ENCODE measurements at places on chromosomes 13 and 19.

GRCh38 chr19:10648360-10648759 lies 5.8 kb upstream of the ILF3 start:
- DNase-seq, result no peak

- DNase-seq, result no peak
These were observed 20.7 kb downstream of the LIG1 start for GRCh38 chr19:48149430-48149829.

DNA sequence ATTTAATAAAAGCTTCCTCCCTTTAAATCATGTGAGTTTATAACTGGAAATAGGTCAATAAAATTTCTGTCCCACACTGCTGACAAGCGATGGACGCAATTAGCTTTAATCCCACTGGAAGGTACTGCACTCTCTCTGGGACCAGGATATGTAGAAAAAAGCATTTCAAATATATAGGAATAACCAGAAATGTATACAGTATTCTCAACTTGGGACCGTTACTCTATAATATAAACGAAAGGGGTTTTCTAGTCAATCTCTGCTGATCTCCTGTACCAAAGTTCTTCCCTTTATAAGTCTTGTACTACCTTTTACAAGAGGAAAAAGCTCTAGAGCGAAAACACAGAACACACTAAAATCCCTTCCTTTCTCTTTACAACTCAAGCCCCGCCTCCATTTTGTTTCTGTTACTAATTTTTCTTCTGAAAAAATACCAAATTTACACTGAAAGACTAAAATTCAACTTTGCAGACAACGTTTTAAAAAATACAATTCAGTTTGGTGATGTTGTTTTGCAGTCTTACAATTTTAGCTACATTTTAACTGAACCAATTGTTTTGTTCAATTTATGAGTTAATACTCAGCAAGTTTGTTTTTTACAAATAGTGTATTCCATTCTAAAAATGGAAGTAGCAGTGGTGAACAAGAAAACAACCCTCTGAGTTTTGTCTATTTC lies 1.7 kb upstream of the USPL1 start:
- DNase-seq, result no peak

DNA sequence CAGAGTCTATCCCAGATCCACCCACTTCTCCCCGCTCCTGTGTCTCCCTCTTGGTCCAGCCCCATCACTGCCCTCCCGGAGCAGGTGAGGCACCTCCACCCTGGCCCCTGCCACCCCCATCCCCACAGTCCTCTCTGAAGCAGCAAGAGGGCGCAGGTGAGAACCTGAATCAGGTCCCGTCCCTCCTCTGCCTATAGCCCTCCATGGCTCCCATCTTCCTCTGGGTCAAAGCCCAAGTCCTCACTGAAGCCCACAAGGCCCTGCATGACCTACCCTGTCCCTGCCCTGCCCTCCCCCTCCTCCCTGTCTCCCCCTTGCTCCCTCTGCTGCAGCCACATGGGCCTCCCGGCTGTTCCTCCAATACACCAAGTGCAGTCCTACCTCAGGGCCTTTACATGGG lies 10.8 kb upstream of the ZNRF4 start:
- no peak for DNase-seq

DNA sequence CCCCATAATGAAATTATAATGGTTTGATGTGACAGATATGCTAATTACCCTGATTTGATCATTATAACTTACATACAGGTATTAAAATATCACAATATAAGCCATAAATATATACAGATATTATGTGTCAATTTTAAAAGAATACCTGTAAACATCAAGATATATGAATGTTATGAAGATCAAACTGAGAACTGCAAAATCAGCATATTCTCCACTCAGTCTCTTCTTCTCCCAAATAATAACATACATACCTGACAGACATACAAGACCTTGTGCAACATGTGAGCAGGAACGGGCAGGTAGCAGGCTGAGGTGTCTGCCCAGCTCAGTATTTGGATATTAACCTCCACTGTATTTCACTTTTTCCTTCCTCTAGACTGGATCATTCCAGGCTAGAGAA lies 547.2 kb downstream of the UQCRFS1 start:
- no peak for DNase-seq

- no peak for DNase-seq
These were observed 49.2 kb downstream of the KLF5 start for GRCh38 chr13:73107970-73108369.

- no peak for DNase-seq
These were observed 6.5 kb downstream of the KCNN4 start for GRCh38 chr19:43774103-43774939.

DNA sequence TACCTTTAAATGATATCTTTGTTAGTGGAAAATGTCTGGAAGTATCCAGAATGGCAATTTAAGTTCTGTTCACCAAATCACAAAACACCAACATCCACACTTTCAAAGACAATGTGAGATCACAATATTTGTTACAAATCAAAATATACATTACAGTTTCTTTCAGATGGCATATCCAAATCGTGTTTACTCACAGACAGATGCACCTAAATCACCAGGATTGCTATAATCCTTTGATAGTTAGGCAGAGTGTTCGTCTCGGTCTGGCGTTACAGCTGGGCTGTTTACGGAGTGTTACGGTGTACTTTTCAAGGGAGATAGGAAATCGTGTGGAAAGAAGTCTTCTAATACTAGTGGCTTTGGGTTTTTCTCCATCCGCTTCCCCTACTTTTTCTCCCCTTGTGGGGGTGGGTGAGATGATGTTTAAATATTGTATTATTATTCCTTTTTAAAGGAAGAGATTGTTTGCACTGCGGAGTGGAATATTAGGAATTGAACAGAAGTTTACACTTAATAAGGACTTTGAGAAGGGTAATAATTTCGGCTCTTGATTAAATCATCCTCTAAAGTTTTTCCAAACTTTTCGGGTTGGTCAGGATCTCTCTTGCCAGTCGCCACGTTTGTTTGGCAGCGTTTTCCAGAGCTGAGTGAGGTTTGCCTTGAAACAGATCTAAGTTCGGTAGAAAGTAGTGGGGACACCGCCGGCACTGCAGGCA lies 1.8 kb downstream of the MAB21L1 start:
- DNase-seq, result no peak

DNA sequence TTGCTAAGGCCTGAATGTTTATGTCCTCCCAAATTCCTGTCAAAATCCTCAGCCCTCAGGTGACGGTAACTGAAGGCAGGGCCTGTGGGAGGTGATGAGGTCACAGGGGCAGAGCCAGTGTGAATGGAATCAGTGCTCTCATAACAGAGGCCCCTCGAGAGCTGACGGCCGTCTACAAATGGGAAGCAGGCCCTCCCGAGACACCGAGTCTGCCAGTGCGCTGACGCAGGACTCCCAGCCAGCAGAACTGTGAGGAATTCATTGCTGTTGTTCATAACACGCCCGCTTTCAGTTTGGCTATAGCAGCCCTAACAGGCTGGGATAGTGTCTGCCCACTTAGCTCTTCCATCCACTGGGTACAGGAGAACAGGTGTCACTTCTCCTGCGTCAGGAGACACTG lies 41.2 kb downstream of the CARS2 start:
- DNase-seq, result no peak

GRCh38 chr19:54462655-54463530 lies 685 bp downstream of the LENG9 start:
- DNase-seq, result peak; percentile 68

GRCh38 chr13:109408591-109409382 lies 377.6 kb downstream of the IRS2 start:
- DNase-seq, result no peak

GRCh38 chr13:23488442-23488841 lies 54.9 kb upstream of the SACS start:
- no peak for DNase-seq

- no peak for DNase-seq
These were observed at the start of gene GPR18 for GRCh38 chr13:99258210-99258860. TSS of gene GPR18 (minus strand) at chr13:99258379. CDS start at chr13:99255872, 2,507 bp downstream.

GRCh38 chr19:55870736-55871135 lies 34.4 kb downstream of the NLRP4 start:
- no peak for DNase-seq

DNA sequence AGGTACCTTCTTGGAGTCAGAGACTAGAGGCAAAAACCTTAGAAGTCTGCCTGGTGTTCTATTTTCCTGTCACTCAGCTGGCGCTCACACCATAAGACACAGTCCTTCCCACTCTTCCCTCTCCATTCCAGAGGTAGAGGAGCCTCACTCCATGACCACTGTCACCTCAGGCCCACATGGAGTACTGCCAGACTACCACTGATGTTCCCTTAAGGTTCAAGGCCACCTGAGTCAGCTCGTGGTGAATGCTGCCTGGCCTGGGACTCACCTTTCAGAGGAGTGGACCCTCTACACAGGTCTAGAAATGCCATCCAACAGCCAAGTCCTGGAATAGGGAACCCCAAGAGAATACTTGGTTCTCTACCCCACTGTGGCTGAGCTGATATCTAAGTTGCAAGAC lies 29.9 kb downstream of the RGCC start:
- DNase-seq, result no peak

DNA sequence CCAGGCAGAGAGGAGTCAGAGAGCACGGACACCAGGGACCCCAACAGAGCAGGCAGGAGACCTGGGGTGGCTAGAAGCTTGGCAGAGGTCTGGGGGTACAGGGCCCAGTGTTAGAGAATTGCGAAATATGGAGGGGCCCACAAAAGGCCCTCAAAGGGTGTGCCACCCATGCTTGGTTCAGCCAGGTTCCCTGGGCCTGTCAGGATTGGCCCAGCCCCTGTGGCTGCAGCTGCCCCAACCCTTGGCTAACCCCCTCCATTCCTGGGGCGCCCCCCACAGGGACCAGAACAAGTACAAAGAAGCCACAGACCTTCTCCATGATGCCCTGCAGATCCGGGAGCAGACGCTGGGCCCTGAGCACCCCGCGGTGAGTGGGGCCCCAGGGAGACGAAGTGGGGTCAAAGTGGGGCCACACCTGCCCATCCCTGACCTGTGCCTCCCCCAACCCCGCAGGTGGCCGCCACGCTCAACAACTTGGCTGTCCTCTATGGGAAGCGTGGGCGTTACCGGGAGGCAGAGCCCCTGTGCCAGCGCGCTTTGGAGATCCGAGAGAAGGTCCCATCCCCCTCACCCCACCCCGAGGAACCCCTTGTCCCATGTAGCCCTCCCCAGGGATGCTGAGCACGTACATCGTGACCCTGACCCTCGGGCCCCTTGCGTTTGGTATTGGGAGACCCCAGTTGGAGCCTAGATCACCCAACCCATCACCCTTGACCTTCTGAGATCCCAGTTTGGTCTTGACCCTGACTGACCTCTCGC lies 8.0 kb downstream of the KLC3 start:
- no peak for DNase-seq

DNA sequence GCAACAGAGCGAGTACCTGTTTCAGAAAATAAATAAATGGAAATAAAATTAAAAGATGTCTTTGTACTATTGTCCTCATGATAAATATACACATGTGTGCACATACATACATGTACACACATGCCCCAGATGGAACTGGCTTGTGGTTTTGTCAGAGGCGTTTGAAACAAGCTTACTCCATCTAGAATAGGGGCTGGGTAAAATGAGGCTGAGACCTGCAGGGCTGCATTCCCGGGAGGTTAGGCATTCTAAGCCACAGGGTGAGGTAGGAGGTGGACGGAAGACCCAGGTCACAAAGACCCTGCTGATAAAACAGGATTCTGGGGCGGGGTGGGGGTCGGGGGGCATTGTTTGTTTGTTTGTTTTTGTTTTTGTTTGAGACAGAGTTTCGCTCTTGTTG lies 8.1 kb upstream of the SIN3B start:
- no peak for DNase-seq

DNA sequence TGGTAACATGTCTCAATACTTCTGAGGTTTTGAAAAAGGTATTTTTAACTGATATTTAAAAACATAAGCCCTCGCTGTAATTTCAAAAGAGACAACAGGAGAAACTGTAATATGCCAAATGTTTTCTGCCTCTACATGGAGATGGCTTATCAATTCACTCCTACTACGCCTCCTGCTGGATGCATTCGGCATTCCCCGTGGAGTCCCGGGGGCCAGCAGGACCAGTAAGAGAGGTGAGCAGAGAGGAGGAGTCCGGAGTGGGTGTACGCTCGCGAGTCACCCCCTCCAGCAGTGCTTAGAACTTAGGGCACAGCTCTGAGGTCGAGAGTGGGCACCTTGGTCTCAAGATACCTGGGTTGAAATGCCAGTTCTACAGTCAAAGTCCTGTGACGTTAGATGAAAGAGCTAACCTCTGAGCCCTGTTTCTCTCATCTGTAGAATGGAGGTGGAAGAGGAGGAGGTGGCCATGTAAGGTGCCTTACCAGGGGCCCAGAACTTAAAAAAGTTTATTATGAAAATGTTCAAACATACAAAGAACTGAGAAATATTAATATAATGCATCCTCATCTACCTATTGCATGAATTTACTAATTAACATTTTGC lies 110.2 kb downstream of the STK24 start:
- peak; percentile 63 for DNase-seq

DNA sequence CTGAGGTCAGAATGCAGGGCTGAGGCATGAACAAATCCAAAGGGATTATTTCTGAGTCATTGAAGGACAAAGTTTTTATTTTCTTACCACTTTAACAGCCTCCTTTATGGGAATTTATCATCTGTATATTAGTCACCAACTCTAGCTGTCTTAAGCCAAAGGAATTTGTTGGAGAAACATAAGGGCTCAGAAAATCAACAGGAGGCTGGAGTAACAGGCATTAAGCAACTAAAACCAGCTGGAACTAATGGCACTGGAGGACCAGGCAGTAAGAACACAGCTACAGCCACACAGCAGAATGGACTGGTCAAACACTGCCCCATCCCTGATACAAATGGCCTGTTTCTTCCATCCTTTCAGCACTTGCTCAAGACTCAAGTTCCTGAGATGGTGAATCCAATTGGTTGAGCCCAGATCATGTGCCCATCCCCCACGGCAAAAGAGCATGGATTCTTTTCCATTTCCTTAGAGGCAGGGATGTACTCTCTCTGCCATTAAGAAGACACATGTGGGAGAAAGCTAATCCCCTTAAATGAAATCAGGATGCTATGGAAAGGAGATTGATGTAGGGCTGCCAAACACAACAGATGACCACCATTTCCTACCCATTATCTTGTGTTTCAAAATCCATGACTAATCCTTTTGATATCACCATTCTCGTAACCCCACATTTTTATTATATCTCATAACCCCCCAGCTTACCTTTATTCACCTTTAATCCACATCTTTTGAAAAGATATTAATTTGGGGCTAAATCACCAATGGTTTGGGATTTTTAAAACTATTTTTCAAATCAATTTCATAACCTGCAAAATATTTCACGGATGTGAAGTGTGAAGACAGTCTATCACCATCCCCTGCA lies 157.0 kb upstream of the FNDC3A start:
- DNase-seq, result no peak

- no peak for DNase-seq
These were observed 1681.5 kb downstream of the EFNB2 start for GRCh38 chr13:104854007-104854406.

- DNase-seq, result no peak
These were observed 240.3 kb downstream of the DCT start for GRCh38 chr13:94239135-94239534.

GRCh38 chr13:30477346-30478195 lies 11.8 kb upstream of the HMGB1 start:
- no peak for DNase-seq

DNA sequence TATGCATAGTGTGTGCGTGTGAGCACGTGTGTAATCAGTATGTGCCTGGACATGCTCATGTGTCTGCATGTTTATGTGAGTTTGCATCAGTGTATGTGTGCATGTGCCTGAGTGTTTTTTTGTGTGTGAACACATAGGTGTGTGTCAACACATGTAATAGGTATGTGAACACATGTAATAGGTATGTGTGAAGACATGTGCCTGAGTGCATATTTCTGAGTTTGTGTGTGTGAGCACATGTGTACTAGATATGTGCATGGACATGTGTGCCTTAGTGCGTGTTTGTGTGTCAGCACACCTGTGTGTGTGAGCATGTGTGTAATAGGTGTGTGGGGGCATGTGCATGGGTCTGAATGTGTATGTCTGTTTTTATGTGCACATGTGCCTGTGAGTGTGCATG lies 7.4 kb downstream of the SPPL2B start:
- DNase-seq, result no peak

Data from stimulated activated CD4-positive, alpha-beta T cell treated with anti-CD3 and anti-CD28 coated beads, Interleukin-2, amount 100 ng/mL, for 24 hours (primary cell).